ENCODE measurements at places on chromosomes 4 and X.

- DNase-seq = no peak
These were observed 475.4 kb upstream of the RPS6KA3 start for GRCh38 chrX:20742106-20742505.

DNA sequence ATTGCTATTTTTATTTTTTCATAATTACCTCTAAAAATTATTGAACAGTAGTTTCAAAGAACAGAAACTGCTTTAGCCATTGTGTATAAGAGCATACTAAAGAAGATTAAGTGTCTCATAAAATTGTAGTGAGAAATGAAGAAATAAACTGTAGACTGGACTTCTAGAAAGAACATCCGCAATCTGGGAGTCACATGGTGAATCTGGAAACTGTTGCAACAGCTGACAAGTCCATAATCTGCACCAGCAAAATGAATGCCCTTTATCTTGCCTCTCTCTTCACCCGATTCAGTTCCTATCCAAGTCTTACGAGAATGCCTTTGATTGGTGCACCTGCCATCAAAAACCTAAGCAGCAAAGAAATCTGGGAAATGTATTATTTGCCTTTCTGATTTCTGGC, 312.9 kb downstream of the NAF1 start:
- DNase-seq = no peak

DNA sequence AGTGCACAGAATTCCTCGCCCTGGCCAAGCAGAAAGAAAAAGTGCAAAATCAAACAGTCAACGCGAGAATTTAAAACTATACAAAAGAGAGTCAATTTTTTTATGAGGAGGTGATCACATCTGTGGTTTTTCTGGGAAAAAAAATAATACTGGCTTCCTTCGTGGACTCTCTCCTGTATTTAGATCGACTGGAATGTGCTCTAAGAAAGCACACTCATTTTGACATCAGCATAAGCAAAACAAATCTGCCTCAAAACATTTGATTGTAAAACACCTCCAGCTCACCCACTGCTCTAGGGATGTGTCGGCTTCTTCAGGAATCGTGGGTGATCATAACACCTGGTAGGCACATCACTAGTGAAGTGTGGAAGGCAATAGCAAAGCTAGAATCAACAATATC, 417.4 kb upstream of the FAT1 start:
- no peak for DNase-seq

GRCh38 chr4:43242606-43243005, 350.1 kb downstream of the GRXCR1 start:
- no peak for DNase-seq

GRCh38 chr4:183857040-183857439, 48.1 kb upstream of the STOX2 start:
- DNase-seq = no peak

- no peak for DNase-seq
These were observed 206.5 kb downstream of the ENOX2 start for GRCh38 chrX:130696542-130696941.

GRCh38 chr4:188987011-188987410, 847.8 kb downstream of the TRIML1 start:
- DNase-seq = no peak

DNA sequence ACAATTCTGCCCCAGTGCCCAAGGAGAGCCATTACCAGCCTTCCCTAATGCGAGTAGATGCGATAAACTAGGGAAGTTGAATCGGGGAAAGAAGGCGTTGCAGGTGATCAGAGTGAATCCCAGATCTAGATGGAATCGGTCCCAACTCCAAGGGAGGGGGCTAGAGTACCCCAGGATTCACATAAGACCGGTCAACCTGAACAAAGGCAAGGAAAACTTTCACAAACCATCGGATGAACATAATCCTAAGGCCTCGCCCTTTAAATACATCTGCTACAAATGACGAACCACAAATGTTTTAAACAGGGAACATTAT, 11.2 kb upstream of the ZCCHC13 start:
- DNase-seq = no peak

- no peak for DNase-seq
These were observed 143.0 kb downstream of the CXXC4 start for GRCh38 chr4:104351706-104352105.

DNA sequence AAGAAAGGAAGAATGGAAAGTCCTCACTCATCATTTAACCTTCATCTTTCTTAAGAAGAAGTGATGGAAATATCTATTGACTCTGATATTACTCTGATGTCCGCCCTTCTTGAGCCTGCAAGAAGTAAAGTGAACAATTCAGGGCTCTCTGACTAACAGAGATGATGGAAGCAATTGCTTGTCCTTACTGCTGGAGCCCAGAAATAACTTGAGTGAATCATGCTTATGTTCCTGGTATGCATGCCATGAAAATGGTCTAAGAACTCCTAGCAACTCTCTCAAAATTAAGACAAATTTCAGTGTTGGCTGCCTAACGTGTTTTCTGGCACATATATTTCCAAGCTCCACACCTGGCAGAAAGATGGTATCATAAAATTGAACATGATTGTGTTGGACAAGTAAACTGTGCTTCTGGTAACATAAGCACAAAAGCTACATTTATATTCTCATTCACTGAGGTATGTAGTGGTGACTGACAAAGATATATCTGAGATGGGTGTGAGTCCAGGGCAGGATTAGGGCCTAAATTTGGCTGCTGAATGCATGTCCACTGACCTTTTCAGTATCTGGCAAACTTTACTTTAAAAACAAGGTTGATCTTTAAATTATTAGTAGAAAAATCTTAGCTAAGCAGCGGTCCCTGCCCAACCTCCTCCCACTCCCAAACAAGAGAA, 109.2 kb upstream of the OTUD4 start:
- no peak for DNase-seq

- no peak for DNase-seq
These were observed 139.7 kb downstream of the TSPAN5 start for GRCh38 chr4:98518559-98519267.
